ENCODE measurements at places on chromosomes 1 and 21. TPM values are rescaled to one million over a fixed set of nuclear protein-coding genes. Genes with fewer than 3 reads are reported as not detected.
A peak's percentile ranks its signal among the peaks of the same experiment; 100 is the strongest.

GRCh38 chr1:224713228-224713627 lies 97.1 kb downstream of the CNIH3 start:
- no peak for DNase-seq

DNA sequence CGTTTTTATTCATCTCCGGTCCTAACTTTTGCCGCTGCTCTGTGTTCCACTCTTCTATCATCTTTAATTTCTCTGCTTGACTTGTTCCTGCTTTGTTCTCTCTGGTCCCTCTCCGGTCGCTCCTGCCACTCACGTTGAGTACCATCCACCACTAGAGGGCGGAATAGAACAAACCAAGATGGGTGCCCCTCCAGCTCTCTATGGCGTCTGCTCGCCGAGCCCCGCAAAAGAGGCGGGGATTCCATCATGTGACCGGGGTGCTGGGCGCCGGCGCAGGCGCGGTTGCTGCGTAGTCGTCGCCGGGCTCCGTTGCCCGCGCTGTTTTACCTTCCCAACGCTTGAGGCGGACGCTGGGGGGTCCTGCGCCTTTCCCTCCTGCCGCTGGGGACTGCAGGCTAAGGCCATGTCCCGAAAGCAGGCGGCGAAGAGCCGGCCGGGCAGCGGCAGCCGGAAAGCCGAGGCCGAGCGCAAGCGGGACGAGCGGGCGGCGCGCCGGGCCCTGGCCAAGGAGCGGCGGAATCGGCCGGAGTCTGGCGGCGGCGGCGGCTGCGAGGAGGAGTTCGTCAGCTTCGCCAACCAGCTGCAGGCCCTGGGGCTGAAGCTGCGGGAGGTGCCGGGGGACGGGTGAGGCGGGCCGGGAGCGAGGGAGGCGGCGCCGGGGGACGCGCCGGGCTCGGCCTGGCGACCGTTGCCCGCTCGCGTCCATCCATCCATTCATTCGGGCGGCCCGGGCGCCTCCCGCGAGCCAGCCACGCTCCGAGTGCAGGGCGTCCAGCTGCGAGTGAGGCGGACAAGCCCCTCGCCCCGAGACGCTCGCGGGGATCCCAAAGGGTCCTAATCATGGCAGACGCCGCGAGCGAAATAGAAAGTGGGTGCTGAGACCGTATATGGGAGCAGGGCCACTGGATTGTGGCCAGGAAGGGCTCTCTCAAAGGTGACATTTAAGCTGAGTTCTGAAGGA lies at the start of gene OTUD3:
Gene OTUD3, plus strand, starts transcription at position 285 of the 961 bp plus-strand sequence. Its CDS starts 119 bp downstream, at position 404.
- peak; percentile 98 for DNase-seq

- DNase-seq = no peak
Measured at GRCh38 chr1:110800079-110800478, 72.9 kb upstream of the CD53 start.

GRCh38 chr1:165161130-165161529 lies 195.4 kb downstream of the LMX1A start:
- no peak for DNase-seq

- DNase-seq = peak; percentile 47
Measured at GRCh38 chr1:36609241-36610027, 126.7 kb upstream of the CSF3R start.

Gene OR14A2
- total RNA-seq = not detected

- peak; percentile 43 for DNase-seq
Measured at GRCh38 chr21:14306126-14306907, 76.6 kb downstream of the HSPA13 start.

Gene GPR161
- 7.0 TPM for total RNA-seq

GRCh38 chr1:53431805-53432565 lies 27.2 kb upstream of the DMRTB1 start:
- DNase-seq = no peak

Gene LIPI
- not detected for total RNA-seq

Gene FMOD
- total RNA-seq = 6.6 TPM

DNA sequence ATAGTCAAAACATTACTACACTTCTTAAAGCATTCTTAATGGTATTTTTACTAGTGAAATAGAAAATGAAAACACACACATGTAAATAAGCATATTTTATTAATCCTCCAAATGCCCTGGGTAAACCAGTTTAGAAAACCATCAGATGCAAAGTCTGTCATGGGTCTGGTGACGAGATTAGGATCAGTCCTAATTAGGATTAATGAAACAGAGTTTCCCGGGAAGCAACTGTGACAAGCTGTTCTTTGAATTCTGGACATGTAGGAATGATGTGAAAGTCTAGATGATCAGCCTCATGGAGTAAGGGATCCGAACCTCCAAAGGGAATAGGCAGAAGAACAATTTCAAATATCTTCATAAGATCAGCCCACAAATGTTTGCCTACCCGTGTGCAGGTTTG lies 250.2 kb downstream of the KIF26B start:
- DNase-seq = no peak

DNA sequence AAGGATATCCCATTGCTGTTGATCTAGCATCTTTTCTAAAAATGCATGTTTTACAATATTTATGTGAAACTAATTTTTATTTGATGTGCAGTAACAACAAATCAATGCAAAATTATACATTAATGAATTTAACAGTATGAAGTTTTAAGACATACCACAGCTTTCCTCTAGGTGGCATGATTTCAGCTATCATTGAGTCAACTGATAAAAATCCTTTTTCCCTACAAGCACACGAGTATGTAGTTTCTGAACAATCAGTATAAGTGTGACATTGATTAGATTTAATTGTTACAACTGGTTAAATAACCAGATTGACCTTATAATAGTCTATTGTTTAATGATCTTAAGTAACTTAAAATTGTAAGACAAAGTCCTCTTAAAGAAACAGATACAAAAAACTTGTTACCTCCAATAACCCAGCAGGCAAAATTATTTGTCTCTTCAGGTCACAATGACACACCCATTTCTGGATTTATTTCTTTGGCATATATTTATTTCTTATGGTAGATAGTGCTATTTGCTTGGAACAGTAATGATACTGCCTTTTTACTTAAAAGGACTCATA lies 5.8 kb upstream of the TGFB2 start:
- peak; percentile 74 for DNase-seq

Gene TGFB2
- total RNA-seq = 13.5 TPM

- peak; percentile 46 for DNase-seq
Measured at GRCh38 chr1:86477256-86477655, 8.5 kb downstream of the CLCA1 start.

- DNase-seq = no peak
Measured at GRCh38 chr1:38328278-38329035, 281.9 kb upstream of the POU3F1 start.

- no peak for DNase-seq
Measured at GRCh38 chr1:7570311-7570710, 200.8 kb upstream of the VAMP3 start.

- no peak for DNase-seq
Measured at GRCh38 chr1:115924770-115925169, 51.5 kb upstream of the SLC22A15 start.

Gene IFNLR1
- total RNA-seq = not detected

Gene C1orf167
- 0.36 TPM for total RNA-seq

- peak; percentile 82 for DNase-seq
Measured at GRCh38 chr1:29124366-29125236, 898 bp upstream of the TMEM200B start.

GRCh38 chr1:96587222-96587621 lies 134.4 kb upstream of the PTBP2 start:
- DNase-seq = no peak

DNA sequence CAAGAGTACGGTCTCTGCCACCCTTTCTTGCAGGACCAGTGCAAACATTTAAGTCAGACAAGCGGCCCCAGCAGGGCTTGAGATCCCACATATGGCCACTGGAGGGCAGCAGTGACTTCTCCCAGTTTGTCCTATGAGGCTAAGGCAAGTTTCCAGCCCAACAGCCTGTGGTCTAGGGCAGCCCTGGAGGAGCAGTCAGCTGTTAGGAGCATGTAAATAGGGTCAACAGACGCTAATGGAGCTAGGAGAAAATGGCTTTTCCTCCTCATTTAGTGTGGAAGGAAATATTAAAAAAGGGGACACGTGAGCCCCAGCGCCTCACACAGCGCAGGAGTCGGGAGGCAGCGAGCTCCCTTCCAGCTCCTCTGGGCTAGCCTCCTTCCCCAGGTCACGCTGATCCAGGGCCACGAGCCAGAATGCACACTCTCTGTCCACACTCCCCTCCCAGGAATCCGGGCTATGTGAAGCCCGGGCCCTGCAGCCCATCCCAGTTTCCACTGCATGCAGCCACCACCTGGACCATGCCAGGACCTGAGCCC lies 95.6 kb downstream of the LAMC2 start:
- DNase-seq = peak; percentile 99

Gene AGTRAP
- total RNA-seq = 49.4 TPM

DNA sequence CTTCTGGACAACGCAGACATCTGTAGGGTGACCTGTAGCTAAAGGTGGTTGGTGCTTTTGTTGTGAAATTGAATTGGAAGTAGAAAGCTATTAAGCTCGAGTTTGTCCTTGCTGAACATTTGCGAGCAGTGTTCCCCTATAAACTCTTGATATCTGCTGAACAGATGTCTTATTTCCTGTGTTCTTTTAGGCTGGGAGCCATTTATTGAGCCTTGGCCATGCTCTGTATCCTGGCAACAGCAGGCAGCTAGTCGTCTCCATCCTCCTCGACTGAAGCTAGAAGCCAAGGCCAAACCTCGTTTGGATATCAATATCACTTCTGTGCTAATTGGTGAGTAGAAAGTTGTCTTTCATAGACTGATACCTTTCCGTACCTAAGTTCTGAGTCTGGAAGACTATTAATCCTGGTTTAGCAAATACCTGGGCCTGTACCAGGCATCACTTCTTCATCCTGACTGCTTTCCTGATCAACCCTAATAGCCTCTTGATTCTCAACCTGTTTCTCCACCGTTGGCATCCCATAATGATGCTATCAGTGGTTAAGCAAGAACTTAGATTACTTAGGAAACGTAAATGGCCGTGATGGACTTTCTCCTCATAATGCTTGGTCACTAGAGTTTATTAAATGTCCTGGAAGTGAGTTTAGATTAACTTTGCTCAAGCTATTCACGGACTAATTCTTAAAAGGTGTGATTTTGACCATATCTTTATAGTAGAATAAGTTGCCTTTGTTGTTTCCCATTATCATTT lies 103.4 kb downstream of the VPS13D start:
- no peak for DNase-seq

Gene MCOLN3
- 2.3 TPM for total RNA-seq

Gene ZNF683
- total RNA-seq = not detected

DNA sequence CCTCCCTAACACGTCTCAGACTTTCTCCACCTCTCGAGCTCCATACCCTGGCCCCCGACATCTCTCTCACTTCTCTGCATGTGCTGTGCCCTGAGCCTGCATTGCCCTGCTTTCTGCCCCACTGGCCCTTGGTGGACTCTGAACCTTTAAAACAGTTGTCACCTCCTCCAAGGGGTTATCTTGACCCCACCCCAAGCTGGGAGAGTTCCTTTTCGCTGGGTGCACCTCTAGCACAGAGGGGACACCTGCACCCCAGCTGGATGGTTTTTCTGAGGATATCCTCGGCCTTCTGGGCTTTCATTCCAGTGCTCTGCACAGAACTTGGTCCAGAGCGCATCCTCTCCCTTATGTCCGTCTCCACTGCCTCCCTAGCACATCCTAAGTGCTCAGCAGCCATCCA lies 4.2 kb upstream of the CDCP2 start:
- DNase-seq = no peak

Gene ATAD3C
- total RNA-seq = under 0.01 TPM

Gene HES2
- total RNA-seq = 0.09 TPM

DNA sequence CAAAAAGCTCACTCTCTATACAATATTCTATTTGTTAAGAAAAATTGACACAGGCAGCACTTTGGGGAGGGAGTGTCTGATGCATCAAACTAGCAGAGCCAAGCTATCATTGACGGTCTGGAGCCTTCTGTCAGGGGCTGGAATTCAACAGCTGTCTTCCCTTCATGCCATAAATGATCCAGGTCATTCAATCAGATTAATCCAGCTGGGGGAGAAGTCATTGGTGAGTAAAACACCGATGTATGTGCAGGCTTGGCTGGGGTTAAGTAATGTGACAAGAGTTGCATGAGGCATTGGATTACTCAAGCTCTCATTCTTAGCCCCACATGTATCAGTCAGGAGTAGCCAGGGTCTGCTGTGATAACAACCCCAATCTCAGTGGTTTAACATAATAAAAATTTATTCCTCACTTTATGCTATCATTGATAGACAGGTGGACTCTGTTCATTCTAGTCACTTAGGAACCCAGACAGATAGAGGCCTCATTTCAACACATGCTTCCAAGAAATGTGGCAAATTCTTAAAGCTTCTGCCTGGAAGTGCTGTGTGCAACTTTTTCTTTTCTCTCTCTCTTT lies 118.1 kb upstream of the GADD45A start:
- DNase-seq = peak; percentile 48

Gene LCE2C
- total RNA-seq = not detected

- peak; percentile 72 for DNase-seq
Measured at GRCh38 chr1:165631342-165632151, 513 bp downstream of the MGST3 start.

- DNase-seq = peak; percentile 4
Measured at GRCh38 chr1:118751166-118751565, 237.0 kb downstream of the TBX15 start.

DNA sequence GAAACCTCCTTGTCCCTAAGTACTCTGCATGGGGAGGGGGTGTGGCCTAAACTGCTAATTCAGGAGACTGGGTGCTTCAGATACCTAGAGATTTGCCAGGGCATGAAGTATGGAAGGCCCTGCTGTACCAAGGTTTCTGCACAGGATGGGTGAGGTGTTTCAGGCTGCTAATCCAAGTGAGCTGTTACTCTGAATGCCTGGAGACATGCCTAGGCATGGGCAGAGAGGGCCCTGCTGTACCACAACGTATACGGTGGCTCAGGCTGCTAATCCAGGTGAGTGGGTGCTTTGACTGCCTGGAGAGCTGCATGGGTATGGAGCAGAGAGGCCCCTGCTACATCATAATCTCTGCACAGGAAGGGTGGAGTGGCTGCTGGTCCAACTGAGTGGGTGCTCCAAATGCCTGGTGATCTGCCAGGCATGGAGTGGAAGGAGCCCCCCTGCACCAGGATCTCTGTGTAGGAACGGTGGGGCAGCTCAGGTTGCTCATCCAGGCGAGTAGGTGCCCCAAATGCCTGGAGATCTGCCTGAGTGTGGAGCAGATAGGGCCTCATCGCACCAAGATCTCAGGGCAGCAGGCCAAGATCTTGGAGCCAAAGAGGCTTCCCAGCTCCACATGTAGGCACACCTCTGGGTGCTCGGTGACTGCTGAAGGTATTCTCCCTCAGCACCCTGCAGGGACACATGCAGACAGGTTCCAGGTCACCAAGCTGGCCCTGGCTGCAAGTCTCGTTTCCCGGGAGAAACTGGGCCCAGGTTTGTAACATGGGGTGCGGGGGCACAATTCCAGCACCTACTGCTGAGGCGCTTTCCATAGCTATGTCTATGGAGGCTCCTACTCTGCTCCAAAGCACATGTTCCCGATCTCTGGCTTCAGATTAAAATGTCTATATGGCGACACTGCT lies 252.5 kb upstream of the PLXNA2 start:
- no peak for DNase-seq

DNA sequence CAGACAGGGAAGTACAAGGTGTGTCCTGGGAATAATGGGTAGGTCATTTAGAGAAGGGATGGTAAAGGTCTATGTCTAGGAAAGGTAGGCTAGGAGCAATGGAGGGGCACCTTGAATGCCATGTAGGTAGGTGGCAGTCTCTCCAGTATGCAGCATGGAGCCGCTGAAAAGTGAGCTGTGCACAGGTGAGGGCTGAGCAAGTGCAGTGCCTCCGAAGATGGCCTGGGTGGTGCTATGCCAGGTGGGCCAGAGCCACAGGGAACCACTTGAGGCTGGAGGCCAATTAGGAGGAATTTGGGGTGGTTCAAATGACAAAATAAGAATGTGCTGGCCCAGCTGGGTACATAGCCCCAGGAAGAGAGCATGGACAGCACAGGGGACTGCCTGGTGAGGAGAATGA lies 25.0 kb downstream of the RNU5D-1 start:
- no peak for DNase-seq

Measured in fibroblast of the aortic adventitia (primary cell).